ENCODE measurements at places on chromosomes 5 and 9.

DNA sequence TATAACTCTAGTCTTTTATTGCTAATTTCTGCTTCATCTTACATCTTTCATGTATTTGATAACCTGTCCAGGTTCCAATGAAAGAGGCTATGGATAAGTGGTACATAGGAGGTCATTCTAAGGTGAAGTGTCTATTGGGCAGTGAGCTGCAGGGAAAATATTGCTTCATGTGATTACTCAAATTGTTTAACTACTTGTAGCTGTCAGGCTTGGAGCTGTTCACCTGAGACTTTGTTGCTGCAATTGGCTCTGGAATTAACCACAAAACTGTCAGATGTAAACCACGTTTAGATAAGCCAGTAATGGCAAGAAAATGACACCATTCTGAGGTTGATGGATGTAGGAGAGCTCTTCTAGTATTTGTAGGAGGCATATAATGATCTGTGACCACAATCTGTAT, 26.0 kb downstream of the ADAMTSL1 start:
- no peak for DNase-seq

GRCh38 chr5:132466433-132467286, 23.9 kb downstream of the IRF1 start:
- DNase-seq = peak; percentile 58

DNA sequence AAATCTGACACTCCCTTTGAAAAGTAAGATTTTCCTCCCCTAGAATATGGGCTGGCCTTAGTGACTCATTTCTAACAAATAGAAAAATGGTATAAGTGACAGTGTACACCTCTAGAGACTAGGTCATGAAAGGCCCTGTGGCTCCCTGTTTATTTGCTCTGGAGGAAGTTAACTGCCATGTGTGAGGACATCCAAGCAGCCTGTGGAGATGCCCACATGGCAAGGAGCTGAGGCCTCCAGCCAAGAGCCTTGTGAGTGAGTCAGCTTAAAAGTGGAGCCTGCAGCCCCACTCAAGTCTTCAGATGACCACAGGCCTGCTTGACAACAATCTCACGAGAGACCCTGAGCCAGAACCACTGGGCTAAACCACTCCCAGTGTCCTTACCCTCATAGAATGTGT, 128.1 kb upstream of the LHFPL2 start:
- no peak for DNase-seq

- no peak for DNase-seq
Measured at GRCh38 chr9:26261503-26262330, 583.5 kb upstream of the TUSC1 start.

GRCh38 chr5:153674356-153674755, 183.9 kb downstream of the GRIA1 start:
- DNase-seq = no peak

DNA sequence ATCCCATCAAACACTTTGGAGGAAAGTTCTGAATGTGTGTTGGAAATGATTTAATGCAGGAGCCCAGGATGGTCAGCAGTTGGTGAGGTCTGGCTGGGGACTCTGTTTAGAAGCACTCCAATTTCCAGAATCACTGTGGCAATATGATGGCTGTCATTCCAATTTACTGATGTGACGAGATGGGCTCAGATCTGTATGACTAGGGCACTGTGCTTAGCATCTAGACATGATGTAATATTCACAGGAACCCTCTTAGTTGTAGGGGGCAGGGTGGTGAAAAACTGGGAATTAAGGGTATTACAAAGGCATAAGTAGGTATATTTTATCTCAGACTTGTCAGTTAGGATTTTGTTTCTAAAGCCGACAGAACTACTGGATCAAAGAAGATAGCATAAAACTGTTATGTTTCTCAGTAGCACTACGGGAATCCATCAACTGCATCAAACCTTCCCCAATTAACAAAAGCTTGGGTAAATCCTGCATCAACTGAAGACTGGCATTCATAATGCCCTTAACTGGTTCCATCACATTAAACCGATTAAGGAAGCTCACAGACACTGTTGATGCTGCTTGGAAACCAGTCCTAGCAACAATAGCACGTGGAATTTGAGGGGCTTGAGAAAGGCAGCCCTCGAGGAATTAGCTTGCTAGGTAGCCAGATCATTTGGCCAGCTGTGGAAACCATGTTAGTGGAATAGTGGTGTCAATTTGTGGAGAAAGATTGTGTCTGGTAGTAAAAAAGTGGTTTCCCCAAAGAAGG, 86.1 kb downstream of the SV2C start:
- no peak for DNase-seq
